ENCODE measurements at places on chromosomes 2 and 18.

- no peak for DNase-seq
Measured at GRCh38 chr18:36638224-36638623, 190.6 kb downstream of the TPGS2 start.

- no peak for DNase-seq
Measured at GRCh38 chr2:187316040-187316439, 132.0 kb downstream of the CALCRL start.

DNA sequence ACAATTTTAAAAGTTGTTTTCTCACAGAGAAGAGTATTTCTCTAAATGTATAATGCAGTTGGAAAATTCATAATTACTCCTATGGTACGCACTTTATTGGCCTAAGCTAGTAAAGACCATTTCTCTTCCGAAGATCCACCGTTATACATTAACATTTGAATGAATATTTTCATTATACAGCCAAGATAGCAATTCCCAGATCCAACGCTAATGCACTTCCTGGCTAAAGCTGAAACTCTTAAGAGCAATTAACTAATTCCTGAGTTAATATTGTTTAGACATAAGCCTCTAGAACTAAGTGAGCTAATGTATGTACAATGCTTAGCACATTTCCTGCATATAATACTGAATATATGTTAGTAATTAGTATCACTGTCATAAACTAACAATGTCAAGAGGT lies 56.2 kb downstream of the PDK1 start:
- no peak for DNase-seq

DNA sequence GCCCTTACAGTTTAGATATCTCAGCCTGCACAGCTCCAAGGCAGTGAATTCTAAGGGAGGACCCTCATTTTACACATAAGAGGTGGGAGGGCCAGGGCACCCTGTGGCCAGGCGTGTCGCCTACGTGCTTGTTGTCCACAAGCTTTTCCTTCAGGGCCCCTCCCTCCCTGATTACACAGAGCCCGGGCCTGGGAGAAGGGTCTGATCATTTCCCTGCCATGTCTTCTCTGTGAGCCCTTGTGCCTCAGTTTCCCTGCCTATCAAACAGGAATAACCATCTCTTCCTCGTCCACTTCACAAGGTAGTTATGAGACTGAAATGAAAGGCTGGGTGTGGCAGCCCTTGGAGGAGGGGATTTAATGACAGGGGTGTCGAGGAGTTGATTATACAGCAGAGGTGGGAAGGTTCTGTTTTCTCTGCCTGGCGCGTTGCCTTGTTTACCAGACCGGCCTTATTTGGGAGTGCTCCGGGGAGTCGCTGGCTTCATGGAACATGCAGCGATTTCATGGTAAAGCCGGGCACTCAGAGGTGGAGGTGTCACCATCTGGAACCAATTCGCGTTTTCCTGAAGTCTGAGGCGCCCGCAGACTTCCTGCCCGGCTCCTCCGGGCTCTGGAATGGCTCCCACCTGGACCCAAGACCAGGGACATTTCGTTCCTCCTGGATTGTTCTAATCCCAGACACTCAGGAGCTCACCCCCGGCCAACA lies 208.9 kb downstream of the KLHL29 start:
- no peak for DNase-seq

- peak; percentile 98 for DNase-seq
Measured at GRCh38 chr18:79484661-79485621, 89.2 kb downstream of the NFATC1 start.

DNA sequence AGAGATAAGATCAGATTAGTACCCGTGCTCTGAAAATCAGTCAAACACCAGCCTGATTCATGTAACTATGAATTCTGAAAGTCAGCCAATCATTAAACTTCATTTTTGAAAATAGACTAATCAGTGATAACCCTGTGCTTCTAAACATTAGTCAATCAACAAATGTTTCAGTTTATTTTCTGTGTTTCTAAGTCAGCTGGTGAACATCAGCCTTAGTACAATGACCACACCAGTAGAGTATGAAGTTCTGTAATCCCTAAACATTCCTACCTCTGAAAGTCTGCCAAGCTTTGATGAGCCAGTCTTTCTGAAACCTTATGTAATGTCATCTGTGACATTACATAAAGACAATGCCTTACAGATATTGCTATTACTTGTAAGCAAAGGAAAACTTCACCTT lies 807.4 kb upstream of the CRIM1 start:
- DNase-seq: no peak

- no peak for DNase-seq
Measured at GRCh38 chr2:175057078-175057685, 52.0 kb upstream of the CHN1 start.

GRCh38 chr18:10459587-10459986 lies 5.2 kb downstream of the APCDD1 start:
- no peak for DNase-seq

- DNase-seq: peak; percentile 52
Measured at GRCh38 chr18:10841203-10841602, 308.2 kb downstream of the PIEZO2 start.

- no peak for DNase-seq
Measured at GRCh38 chr18:47677952-47678351, 252.5 kb downstream of the SMAD2 start.

DNA sequence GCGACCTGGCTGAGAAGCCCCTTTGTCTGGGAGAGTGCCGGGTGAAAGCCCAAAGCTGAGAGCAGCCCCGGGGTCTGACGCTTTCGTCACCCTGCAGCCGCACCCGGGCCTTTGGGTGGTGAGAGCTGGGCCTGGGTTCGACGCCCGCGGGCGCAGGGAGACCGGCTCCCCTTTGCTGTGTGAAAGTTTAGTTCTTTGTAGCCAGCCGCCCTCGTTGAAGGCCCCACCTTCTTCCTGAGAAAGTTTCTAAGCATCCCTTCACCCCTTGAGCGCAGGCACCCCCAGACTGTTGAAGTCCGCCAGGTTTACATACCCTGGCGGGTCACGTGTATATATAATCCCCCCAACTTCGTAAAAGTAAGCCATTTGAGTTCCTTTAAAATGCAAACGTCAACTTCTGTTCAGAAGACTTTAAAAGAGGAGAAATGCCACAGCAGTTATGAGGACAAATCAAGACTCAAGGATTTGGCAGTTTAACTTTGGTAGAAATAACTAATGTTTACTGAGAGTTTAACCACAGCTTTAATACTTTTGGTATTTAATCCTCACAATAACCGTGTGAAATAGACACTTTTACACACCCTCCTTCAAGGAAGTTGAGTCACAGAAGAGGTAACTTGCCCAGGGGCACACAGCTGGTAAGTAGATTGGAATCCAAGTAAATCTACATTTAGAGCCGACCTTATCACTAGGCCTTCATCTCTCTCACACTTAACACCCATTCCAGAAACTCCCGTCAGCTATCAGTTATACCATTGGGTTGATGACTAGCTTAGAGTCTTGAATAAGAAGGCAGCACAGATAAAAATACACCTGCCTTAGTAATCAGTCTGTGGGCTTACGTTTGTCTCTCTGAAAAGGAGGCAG lies 1.1 kb upstream of the MBOAT2 start:
- DNase-seq: peak; percentile 34

DNA sequence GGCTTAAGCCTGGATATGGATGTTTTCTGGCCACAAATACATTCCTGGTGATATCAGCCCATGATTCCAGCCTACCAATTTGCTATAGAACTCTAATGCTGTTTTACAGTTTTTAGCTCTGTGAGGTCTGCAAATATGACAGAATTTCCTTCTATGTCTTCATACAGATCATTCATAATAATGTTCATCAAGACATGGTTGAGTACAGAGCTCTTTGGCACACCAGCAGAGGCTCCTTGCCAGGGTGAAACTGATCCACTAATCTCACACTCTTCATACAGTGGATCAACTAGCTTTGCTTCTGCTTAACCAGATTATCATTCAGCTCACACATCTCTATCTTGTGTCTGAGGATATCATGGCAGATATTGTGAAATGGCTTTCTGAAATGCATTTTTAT lies 672.1 kb downstream of the STK39 start:
- no peak for DNase-seq

- peak; percentile 15 for DNase-seq
Measured at GRCh38 chr18:60471652-60472051, 99.1 kb upstream of the MC4R start.

DNA sequence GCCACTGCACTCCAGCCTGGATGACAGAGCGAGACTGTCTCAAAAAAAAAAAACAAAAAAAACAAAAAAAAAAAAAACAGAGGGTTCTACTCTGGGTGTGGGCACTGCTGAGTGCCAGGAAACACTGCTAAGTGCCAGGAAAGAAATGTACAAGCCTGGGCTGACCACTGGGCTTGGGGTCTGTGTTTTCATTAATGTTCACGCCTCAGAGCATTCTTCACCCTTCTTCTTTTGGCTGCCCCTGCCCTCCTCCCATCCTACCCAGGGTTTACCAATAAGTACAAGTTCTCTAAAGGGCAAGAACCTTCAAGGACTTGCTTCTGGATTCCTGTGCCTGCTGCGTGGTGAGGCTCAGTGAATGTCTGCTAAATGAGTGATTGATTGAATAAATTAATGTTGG lies 49.3 kb upstream of the LRPPRC start:
- no peak for DNase-seq

- DNase-seq: no peak
Measured at GRCh38 chr2:232609607-232610006, 23.8 kb upstream of the EFHD1 start.

GRCh38 chr2:186427970-186428369 lies 58.1 kb upstream of the ZC3H15 start:
- DNase-seq: no peak

DNA sequence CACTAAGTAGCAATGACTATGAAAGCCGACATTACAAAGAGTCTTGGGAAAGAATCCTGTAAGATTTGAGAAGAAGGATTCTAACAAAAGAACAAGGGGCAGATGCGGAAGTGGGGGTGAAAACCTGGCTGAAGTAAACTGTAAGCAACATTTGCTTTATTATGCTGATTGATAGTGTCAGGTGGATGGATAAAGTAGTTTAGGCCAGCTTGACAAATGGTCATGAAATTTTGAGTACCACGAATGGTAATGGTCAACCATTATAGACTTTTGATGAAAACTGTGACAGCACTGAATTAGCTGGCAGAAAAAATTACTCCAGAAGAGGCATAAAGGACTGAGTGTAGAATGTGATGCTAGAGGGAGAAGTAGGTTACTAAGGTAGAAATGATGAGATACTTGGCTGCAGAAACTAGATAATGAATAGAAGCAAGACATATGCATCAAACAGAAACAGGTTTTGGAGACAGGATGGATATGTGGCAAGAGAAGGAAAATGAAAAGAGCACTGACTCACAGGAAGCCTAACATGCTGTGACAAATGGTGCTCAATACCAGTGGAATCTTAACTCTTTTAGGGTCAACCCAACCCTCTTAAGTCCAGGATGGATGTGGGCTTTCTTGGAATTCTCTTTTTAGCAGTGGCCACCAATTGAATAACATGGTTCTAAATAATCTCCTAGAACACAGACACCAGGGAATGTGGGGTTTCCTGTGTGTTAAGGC lies 6.8 kb downstream of the THUMPD2 start:
- peak; percentile 51 for DNase-seq

DNA sequence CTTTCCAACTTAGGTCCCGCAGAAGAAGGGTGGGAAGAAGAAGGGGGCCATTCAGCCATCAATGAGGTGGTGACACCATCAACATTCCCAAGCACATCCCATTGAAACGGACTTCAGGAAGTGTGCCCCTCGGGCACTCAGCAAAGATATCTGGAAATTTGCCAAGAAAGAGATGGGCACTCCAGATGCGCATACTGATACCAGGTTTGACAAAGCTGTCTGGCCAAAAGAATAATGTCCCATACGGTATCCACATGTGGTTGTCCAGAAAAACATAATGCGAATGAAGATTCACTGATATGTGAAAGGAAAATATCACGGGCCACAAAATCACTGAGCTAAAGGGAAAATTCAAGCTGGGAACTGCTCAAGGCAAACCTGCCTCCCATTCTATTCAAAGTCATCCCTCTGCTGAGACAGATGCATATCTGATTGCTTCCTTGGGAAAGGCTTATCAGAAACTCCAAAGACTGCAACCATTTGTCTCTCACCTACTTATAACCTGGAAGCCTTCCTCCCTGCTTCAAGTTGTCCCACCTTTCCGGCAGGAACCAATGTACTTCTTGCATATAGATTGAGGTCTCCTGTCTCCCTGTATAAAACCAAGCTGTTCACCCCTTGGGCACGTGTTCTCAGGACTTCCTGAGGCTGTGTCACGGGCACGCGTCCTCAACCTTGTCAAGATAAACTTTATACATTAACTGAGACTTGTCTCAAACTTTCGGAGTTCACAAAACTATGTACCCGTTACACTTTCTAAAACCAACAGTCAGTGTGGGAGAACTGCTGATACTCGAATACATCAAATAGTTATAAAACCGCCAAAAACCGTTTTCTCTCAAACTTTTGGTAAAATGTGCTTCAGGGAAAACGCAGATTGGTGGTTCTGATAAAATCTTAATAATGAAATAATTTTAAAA lies 1.3 kb upstream of the PDK1 start:
- DNase-seq: no peak

DNA sequence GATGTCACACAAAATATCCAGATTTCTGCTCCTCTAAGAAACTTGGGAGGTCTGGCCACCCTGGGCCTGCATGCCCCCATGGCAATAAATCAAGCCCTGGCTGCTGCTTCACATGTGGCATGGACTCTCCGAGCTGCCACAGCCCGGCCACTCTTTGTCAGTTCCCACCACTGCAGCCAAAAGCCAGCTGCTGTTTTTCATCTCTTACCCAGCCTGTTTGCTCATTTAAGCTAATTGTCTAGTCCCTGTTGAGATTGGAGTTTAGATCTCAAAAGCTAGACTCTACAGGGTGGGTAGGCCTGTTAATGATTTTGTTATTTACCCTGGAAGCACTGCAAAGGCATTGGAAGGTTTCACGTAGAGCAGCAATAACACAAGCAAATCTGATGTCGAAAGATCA lies 20.9 kb upstream of the ANXA4 start:
- no peak for DNase-seq

GRCh38 chr2:36670881-36671595 lies 25.5 kb upstream of the VIT start:
- peak; percentile 55 for DNase-seq

GRCh38 chr2:207475546-207475945 lies 54.2 kb upstream of the CREB1 start:
- DNase-seq: no peak

DNA sequence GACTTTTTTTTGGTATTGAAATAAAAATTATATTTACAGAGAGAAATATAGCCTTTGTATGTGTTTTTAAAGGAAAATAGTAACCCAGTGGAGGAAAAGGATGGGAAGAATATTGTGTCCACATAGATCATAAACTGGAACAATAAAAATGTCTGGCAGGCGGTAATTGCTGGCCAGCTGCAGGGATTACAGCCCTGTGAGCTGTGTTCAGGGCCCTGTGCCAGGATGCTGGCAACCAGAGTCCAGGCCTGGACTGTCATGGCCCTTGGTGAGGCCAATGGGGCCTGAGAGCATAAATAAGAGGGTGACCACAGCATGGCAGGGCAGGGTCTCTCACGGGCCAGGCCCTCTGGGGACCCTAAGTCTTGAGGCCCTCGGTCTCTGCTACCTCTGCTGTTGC lies 171.2 kb downstream of the ACOXL start:
- DNase-seq: no peak

DNA sequence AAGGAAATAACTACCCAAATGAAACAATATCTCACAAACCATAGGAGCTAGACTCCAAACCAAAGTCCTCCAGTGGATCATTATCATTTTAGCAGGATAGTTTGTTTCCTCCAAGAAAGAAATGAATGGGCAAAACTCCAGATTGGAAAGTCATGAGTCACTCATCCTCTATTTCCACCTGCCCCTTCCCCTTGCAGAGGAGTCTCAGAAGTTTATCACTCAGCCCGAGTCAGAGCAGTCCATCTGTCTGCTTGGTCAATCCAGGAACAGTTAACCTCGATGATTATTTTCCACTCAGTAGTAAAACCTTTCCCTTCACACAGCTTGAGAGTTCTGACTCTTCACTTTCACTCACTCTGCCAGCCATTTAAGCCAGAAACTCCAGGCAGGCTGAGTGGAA lies 462.2 kb downstream of the BCL11A start:
- no peak for DNase-seq

All from fibroblast of the aortic adventitia (primary cell).